Daoy (cell line): ENCODE measurements at places on chromosomes 13 and 19. TPM values are rescaled to one million over a fixed set of nuclear protein-coding genes. Genes with fewer than 3 reads are reported as not detected.
A peak's percentile ranks its signal among the peaks of the same experiment; 100 is the strongest.

- DNase-seq, result no peak
These were observed 11.8 kb downstream of the SH3GL1 start for GRCh38 chr19:4388337-4389063.

DNA sequence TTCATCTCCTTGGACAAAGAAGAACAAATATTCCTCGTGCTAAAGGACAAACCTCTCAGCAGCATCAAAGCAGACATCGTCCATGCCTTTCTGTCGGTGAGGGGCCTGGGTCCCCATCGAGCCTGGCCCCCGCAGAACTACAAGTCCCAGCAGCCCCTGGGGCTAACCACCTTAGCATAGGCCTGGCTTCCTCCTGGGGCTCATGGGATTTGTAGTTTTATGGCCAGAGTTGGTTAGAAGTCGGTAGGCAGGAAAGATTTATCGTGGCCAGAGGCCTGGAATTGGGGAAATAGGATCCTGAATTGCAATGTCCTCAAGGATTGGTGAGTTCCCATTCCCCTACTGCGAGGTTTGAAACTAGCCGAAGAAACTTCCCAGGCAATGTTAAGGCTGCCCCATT is 19.6 kb downstream of the TMEM150B start:
- peak; percentile 36 for DNase-seq

DNA sequence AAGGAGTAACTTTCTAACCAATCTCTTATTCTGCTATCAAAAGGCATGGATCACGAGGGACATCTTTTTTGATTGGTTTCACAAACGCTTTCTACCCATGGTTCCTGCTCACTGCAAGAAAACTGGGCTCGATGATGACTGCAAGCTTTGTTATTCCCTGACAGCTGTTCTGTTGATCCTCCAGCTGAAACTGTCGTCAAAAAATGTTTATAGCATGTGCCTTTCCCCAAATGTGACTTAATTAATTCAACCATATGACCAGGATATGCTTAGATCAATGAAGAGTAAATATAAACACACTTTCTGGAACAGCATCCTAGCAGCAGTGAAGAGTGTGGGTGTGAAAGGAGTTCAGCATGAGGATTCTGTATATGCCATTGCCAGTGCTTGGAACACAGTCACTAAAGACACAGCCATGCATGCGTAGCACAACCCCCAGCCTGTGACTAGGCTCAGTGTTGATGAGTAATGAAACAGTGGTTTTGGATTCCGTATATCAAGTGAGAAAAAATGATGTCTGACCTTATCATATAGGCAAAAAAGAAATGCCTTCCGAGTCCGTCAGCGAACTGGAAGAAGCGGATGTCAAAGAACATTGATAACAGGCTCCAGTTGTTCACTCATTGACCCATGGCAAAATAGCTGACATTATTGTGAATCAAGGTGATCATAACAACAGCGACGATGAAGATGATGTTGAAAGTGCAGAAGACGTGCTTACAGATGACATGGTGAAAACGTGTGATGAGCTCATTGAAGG is 347.4 kb downstream of the FGF9 start:
- peak; percentile 47 for DNase-seq

DNA sequence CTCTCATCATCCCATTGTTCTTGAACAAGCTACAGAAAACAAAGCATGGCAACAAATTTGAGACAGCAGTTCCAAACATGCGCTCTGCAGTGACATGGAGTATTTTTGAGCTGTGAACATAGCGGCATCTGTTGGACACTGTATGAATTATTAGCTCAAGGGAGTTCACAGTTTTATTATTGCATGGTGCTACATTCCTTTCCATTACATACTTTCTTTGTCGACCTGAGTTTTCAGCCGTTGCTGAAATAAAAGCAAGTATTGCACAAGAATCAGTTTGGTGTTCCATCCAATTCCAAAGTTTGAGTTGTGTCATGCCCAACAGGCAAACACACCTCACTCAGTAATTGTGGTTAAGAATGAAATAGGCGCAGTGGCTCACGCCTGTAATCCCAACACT is 30.1 kb upstream of the METTL21C start:
- DNase-seq, result peak; percentile 35

DNA sequence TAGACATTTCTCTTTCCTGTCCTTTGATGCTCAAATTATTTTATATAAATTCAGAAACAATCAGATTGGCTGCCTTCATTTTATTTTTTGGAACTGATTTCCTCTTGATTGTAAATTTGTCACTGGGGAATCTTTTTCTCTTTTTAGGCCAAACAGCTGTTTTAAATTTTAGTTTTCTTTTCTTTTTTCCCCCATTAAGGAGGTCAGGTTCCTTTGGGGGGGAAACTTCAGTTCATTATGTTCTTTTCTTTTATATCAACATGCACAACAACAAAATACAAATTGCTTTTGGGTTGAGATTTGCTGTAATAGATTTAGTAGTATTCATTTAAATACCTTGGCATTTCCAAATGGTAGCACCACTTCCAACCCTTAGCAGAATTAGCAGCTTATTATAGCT is 264.8 kb upstream of the SPRY2 start:
- no peak for DNase-seq

- DNase-seq, result peak; percentile 97
These were observed 5.4 kb upstream of the NLRP7 start for GRCh38 chr19:54952591-54953344.

DNA sequence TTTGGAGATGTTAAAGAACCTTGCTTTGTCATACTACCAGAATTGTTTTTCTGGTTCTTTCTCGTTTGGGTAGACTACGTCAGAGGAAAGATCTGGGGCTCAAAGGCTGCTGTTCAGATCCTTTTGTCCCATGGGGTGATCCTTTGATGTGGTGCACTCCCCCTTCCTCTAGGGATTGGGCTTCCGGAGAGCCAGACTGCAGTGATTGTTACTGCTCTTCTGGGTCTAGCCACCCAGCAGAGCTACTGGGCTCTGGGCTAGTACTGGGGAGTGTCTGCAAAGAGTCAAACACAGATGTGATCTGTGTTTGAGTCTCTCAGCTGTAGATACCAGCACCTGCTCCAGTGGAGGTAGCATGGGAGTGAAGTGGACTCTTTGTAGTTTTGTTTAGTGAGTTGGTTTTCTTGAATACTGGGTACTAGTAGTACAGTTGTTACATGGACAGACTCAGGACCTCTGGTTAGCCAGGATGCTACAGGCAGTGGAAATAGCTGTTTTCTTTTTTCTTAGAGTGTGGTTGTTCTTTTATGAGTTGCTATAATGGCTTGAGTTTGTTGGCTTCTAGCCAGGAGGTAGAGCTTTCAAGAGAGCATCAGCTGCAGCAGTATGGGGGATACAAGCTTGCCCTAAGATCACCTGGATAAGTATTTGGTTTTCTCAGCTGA is 34.4 kb downstream of the DNAJC15 start:
- peak; percentile 61 for DNase-seq

- no peak for DNase-seq
These were observed 2.2 kb upstream of the USPL1 start for GRCh38 chr13:30615481-30615865.

GRCh38 chr19:4256563-4256962 is 9.7 kb downstream of the YJU2 start:
- DNase-seq, result no peak

DNA sequence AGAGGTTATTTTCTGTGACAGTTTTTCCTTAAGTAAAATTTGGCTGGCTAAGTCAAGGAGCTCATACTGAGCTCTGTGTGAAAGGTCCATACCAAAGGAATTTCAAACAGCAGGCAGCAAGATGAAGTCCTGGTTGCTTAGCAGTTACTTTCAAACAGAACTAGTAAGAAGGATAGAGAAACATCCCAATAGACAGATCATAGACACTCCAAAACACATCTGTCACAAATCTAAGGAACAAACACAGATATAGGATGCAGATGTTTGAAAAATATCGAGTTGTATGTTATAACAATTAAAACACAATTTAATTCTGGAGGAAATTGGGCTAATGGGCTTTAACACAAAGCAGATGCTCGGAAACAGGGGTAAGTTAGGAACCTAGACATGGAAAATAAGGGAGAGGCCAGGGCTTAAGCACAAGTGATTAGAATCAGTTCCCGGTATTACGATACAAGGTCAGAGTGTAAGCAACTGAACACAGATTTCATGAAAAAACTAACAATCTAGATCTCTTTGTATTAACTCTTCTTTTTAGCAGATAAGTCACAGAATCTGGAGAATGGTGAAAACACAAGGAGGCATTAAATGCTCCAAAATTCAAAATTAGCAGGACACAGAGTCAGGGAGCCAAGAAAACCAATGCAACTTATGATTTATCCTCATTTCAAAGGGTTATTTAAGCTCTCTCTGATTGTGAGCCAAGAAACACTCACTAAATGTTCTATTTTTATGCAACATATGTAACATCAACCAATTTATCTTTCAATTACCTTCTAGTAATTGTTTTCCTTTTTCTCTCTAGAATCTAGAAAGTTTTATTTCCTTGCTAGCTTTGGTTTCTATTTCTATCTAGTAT is 1992.9 kb upstream of the PCDH20 start:
- no peak for DNase-seq

- DNase-seq, result peak; percentile 33
These were observed 4.9 kb downstream of the NAPA start for GRCh38 chr19:47509973-47510372.

- no peak for DNase-seq
These were observed 10.1 kb upstream of the SOX1 start for GRCh38 chr13:112056739-112057438.

- DNase-seq, result no peak
These were observed 113.2 kb upstream of the SOX21 start for GRCh38 chr13:94825507-94825906.

DNA sequence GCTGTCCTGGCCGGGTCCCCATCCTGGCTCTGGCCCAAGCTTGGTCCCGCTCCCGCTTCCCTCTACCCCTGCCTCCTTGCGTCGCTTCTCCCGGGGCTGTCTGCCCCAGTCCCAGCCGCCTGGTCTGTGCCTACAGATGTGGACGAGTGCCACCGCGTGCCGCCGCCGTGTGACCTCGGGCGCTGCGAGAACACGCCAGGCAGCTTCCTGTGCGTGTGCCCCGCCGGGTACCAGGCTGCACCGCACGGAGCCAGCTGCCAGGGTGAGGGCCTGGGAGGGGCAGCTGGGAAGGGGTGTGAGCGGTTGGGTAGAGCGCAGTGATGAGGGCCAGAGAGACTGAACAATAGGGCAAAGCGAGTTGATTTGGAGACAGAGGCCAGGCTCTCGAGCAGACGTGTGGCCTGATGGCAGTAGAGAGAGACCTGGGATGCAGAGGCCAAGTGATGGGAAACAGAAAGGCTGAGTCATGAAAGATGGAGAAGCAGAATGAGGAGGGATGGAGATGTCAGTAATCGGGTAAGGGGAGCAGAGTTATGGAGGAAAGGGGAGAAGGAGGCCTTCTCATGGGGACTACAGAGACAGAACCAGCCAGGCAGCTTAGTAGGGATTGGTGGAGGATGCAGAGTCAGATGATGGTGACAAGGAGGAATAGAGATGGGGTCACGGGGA is 9.4 kb downstream of the LTBP4 start:
- DNase-seq, result no peak

DNA sequence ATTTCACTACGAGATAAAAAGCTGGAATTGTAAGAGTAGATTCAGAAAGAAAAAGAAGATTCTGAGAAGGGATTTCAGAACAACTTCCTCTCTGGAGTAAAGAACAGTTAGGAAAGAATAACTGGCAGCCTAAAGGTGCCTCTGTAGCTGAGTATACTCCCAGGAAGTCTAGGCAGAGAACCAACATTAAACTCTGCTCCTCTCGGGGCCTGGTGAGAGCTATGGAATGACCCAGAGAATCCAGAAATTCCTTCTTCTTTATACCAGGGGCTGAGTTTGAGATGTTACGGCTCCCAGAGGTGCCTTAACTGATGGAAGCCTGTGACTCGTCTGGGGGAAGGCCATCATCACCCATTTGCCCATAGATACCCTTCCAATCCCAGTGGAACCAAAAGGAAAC is 39.1 kb downstream of the FAM216B start:
- DNase-seq, result no peak

- no peak for DNase-seq
These were observed 420.8 kb upstream of the GPC6 start for GRCh38 chr13:92805766-92806165.

- no peak for DNase-seq
These were observed 136.6 kb downstream of the FRY start for GRCh38 chr13:32168131-32168530.

DNA sequence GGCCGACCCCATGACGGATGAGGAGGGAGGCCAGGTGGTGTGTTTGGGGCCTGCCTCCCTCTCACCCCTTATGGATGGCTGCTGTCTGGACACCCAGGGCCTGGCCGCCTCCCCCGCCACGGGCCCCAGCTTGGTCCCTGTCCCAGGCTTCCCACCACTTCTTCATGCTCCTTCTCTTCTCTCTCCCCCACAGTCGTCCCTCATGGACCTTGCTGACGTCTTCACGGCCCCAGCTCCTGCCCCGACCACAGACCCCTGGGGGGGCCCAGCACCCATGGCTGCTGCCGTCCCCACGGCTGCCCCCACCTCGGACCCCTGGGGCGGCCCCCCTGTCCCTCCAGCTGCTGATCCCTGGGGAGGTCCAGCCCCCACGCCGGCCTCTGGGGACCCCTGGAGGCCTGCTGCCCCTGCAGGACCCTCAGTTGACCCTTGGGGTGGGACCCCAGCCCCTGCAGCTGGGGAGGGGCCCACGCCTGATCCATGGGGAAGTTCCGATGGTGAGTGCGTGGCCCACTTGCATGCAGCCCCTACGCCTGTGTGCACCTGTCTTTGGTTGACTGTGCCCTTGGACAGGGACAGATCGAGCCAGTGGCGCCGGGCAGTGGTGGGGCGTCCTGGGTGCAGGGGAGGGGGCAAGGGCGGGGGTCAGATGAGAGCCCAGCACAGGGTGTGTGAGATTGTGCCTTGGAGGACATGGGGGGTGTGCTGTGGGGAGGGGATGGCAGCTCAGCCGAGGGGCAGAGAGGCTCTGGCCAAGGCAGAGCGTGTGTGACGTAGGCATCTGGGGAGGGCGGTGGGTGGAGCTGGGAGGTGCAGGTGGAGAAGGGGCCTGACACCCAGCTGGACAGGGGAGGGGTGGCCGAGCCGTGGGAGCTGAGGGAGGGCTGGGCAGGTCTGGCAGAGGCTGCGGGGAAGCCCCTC is 16.8 kb downstream of the EPN1 start:
- no peak for DNase-seq

- no peak for DNase-seq
These were observed 26.7 kb upstream of the TMEM255B start for GRCh38 chr13:113732176-113732960.

DNA sequence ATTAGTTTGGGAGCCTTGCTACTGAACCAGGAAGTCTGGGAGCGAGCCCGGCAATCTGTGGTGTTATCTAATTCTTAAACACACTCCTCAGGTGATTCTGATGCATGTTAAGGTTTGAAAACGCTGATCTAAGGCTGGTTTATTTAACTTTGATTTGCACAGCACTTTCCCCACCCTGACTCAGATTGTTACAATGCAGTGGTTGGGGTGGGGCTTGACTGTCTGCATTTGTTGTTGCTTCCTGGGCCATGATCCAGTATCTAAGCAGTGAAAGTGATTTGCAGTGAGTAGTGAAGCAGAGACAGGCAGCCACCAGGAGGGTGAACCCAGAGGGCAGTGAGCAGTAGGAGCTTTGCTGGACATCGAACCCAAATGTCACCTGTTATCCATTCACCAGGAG is 81.6 kb upstream of the ARGLU1 start:
- peak; percentile 72 for DNase-seq

The RFX2 gene
- 3.6 and 11.1 TPM in 2 replicates for total RNA-seq

The ZNF724 gene
- total RNA-seq, result 9.8 and 22.1 TPM in 2 replicates

The NALCN gene
- 0.27 TPM in 1 of 2 replicates, not detected in the other for total RNA-seq

The CPT1C gene
- 5.0 and 8.3 TPM in 2 replicates for total RNA-seq

The HPN gene
- total RNA-seq, result not detected in 2 replicates

The LAIR2 gene
- not detected in 2 replicates for total RNA-seq

The TRPC4 gene
- total RNA-seq, result 0.34 TPM in 1 of 2 replicates, not detected in the other

The PIN1 gene
- total RNA-seq, result 127 and 131 TPM in 2 replicates

The LGALS7 gene
- not detected in 2 replicates for total RNA-seq

The CEACAM4 gene
- not detected in 2 replicates for total RNA-seq

The LRRC63 gene
- 0.11 TPM in 1 of 2 replicates, not detected in the other for total RNA-seq

The TLE2 gene
- 0.03 and 1.5 TPM in 2 replicates for total RNA-seq

The DMRTC2 gene
- total RNA-seq, result not detected in 2 replicates

The TMEM255B gene
- 3.8 and 9.7 TPM in 2 replicates for total RNA-seq
